Sigmoid colon (tissue), 7 donors: ENCODE measurements at places on chromosomes 13 and 19. TPM values are rescaled to one million over a fixed set of nuclear protein-coding genes. Genes with fewer than 3 reads are reported as not detected.

DNA sequence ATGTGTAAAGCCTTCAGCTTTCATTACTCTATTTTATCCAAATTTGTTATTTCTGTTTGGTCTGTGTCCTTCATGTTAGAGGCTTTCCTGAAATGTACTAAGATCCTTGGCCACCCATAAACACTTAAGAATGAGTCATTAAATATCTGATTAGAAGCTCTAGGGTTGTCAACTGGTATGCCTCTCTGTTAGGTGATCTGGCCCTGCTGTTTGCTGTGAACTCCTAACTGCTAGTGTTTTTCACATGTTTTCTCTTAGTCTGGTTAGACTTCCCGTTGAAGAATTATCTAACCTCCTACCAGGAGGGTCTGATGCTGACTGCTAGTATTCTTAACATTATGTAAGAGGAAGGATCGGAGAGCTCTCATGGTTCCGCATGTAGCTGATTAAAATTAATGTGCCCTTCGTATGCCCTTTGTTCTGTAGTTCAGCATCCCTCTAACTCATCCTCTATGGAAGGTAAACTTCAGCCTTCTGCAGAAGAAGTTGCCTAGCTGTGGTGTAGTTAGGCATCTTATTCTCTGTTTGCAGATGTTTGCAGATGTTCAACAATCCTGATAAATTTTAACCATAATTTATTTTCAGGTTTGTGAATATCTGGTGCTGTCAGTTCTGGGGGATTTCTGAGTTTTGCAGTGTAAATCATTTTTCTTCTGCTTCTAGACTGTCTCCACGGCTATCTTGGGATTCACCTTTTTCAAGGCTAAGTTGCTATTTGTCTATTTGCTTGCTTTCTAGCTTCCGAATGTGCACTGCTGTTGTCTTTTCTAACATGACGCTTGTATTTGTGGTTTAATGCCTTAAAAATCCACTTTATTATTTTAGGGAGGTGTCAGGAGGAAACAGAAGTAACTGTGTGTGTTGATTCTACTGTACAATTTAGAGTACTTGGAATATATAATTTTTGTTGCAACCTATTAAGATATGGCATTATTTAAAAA lies 207.2 kb upstream of the SPRY2 start:
- no peak for DNase-seq

The LRRC63 gene
- not detected for polyA plus RNA-seq

- DNase-seq: no peak
Observed at GRCh38 chr13:20442798-20443381, 82.8 kb downstream of the CRYL1 start.

DNA sequence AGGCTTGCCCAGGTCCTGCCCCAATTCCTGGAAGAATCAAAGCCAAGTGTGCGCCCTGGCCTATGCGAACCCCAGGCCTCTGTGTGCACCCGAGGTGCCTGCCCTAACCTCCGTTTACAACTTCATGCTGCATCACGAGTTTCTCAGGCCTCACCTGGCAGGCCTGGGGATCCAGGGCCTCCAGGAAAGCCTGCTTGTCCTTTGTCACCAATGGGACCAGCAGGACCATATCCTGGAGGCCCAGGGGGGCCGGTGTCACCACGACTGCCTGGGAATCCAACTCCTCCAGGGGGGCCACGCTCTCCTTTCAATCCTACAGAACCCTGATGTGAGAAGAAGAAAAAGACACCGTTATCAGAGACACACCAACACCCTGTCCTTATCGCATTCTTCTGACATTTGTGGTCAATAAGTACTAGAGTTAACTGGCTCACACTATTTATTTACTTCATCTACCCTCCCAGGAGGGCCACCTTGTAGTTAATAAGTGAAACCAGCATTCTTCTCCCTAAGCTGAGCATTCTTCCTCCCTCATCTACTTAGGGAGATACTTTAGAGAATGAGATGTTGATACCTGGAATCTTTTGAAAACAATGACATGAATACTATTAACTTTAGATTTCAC lies 120.6 kb downstream of the COL4A1 start:
- DNase-seq: no peak

- DNase-seq: peak; percentile 66
Observed at GRCh38 chr19:39032063-39032918, at the start of gene FBXO27. TSS of gene FBXO27 (minus strand) at chr19:39032549. CDS start at chr19:39032227, 322 bp downstream.

GRCh38 chr13:48678316-48678715 lies 24.6 kb downstream of the CYSLTR2 start:
- no peak for DNase-seq

The GRK1 gene
- polyA plus RNA-seq: 0.10 TPM

DNA sequence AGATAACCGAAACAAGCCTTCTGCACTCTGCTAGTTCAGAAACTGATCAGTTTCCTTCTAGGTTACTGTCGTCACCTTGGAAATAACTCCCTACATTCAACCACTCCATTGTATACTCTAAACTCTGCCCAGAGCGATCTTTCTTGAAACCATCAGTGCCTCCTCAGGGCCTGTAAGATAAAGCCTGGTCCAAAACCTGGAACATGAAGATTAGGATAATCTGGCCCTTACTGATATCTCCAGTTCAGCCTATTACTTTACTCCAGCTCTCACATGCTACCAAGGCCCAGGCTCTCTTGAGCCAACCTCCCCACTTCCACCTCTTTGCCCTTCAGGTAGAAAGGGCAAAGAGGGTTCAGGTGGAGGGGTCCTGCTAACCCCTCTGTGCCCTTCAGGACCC lies 125.3 kb upstream of the RXFP2 start:
- DNase-seq: no peak

GRCh38 chr13:50428183-50428877 lies 413.1 kb downstream of the KCNRG start:
- DNase-seq: no peak

The GSX1 gene
- not detected for polyA plus RNA-seq

DNA sequence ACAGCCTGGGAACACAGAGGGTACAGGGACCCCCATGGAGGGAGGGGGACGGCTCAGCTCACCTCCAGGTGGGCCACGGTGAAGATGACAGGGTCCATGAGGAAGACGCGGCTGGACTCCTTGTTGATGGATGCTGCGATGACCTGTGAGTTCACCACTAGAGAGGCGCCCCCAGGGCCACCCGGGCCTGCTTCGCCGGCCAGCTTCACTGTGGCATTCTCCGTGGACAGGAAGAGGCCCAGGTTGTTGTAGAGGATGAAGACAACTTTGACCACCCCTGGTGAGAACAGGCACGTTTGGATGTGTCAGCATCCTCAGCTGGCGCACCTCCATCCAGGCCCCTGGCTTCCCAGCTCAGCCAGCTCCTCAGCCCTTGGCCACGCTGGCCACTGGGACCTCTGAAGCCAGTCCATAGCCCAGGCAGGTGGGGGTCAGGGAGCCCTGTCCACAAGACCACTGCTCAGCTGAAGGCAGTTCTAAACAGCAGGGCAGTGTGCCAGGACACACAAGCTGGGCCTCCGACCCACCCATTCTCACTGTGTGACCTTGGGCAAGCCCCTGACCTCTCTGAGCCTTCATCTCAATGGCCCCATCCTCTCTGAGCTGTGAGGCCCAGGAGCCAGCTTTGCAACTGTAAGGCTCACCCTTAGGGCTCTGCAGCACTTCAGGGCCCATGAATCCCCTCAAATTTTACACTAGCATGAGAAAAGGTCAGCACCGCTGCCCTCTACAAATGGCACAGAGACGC lies 22.1 kb upstream of the ASF1B start:
- DNase-seq: peak; percentile 60

The KISS1R gene
- not detected for polyA plus RNA-seq

DNA sequence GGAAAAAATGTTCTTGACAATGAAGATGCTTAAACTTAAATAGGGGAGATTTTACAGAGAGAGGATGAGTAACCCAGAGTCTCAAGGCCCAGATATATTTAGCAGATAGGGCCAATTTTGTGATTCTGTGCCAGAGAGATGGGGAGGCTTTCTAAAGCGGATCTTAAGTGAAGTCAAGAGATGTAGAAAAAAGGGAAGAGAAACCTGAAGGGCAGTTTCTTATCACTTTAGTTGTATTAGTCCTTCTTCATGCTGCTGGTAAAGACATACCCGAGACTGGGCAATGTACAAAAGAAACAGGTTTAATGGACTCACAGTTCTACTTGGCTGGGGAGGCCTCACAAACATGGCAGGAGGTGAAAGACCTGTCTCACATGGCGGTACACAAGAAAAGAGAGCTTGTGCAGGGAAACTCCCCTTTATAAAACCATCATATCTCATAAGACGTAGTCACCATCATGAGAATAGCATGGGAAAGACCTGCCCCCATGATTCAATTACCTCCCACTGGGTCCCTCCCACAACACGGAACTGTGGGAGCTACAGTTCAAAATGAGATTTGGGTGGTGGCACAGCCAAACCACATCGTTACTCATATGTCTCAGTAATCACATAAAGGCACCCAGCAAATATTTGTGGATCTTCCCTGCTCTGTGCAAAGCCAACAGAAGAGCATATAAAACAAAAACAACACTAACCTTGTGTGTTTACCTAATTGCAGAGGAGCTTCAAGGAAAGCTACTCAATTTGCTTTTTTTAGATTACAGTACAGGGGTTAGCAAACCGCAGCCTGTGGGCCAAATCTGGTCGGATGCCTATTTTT lies 102.6 kb upstream of the MYCBP2 start:
- no peak for DNase-seq

DNA sequence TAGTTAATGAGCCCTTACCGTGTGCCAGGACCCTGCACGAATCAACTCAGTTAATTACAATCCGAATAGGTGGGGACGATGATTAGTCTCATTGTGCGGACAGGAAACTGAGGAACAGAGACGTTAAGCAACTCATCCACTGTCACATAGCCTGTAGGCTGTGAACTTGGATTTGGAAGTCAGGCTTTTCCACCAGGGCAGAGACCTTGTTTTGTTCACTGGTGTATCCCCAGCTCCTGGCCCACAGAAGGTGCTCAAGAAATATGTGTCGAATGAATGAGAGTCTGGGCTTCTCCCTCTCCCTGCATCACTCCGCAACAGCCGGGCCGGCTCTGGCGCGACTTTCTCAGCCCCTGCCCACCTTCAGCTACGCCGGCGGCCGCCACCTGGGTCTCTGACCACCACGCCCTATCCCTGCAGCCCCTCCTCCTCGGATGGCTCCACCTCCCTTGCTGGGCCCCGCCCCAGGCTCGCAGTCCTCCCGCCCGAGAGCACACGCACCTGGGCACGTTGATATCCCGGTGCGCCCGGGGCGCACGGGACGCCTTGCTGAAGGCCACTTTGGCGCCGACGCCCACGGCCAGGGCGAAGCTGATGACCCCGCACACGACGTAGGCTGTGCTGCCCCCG lies 1.3 kb downstream of the SHISA7 start:
- no peak for DNase-seq

GRCh38 chr19:24029941-24030636 lies 56.9 kb upstream of the ZNF254 start:
- no peak for DNase-seq

- DNase-seq: peak; percentile 18
Observed at GRCh38 chr19:28494461-28494860, 718.5 kb downstream of the UQCRFS1 start.

GRCh38 chr19:38740932-38741331 lies 3.3 kb downstream of the CAPN12 start:
- no peak for DNase-seq

- no peak for DNase-seq
Observed at GRCh38 chr19:41050426-41050825, 37.8 kb upstream of the CYP2A13 start.

GRCh38 chr19:51690454-51691073 lies 2.6 kb upstream of the SPACA6 start:
- DNase-seq: peak; percentile 89

GRCh38 chr19:19294914-19295313 lies 21.8 kb upstream of the TM6SF2 start:
- DNase-seq: no peak

DNA sequence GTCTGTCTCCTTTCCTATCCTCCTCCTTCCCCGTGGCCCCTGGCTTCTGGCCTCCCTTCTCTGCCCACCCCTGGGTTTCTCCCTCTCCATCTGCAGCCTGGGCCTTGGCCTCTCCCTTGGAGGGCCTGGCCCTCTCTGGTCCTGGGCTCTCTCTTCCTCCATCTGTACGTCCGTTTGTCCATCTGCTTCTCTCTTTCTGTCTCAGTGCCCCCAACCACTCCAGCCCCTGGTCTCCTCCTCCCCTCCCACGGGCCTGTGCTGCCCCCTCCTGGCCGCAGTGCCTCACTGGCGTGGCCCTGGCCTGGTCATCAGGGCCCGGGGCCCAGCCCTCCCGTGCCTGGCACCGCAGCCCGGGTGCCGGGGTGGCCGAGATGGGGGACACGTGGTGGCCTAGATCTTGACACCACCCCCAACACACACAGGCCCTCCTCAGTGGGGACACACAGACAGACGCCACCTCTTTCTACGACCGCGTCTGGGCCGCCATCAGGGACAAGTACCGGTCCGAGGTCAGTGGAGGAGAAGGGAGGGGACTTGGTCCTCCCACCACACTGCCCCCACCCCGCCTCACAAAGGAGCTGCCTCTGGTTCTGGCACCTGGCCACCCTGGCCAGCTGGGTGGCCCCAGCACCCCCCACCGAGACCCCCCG lies 11.3 kb downstream of the PRKCSH start:
- DNase-seq: peak; percentile 78

The ODAD3 gene
- polyA plus RNA-seq: not detected

The LGALS14 gene
- not detected for polyA plus RNA-seq

GRCh38 chr19:47230054-47230920 lies 712 bp downstream of the BBC3 start:
- DNase-seq: peak; percentile 84

DNA sequence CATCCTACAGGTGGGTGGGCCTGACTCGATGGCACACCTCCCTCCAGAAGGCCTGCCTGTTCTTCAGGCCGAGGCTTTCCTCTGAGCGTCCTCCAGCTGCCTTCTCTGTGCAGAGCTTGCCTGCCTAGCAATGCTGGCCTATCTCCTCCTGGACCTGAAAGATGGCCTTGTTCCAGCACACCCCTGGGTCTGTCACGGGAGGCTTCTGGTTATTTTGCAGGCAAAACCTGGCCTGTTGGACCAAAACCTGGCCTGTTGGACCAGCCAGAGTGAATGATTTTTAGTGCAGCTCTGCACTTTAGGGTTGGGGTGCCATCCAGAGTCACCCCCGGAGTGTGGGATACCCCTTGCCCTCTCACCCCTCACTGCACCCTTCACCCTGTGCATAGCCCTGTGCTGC lies 128.4 kb downstream of the KATNAL1 start:
- no peak for DNase-seq

DNA sequence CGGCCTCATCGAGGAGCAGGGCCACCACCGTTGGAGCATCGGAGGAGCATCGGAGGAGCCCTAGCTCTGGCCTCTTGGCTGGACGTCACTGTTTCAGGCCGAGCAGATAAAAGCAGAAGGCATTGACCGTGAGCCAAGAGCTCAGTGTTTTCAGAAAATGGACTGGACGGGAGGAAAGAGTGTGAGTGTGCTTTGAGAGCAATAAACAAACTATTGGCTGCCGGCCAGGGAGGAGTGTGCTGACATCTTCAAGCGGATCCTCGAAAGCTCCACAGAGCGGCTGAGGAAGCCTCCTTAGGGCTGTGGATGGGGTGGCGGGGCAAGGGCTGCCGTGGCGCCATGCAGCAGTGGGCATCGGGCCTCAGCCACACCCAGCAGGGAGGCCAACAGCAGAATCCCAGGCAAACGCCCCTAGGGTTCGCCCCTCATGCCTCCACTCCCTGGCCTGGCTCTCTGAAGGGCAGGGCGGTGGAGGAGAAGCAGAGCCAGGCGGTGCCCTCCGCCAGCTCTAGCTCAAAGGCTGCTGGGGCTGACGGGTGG lies 41.8 kb downstream of the IRS2 start:
- DNase-seq: peak; percentile 82

The FOXA3 gene
- 28.1 TPM for polyA plus RNA-seq

The SH2D3A gene
- 23.8 TPM for polyA plus RNA-seq

The SULT2A1 gene
- not detected for polyA plus RNA-seq

The OR7C1 gene
- not detected for polyA plus RNA-seq
